ENCODE measurements at places on chromosomes 2 and 18.

GRCh38 chr2:182240862-182241371 lies 185.9 kb downstream of the PDE1A start:
- DNase-seq = peak; percentile 48

GRCh38 chr18:76592981-76593381 lies 97.9 kb upstream of the ZNF516 start:
- DNase-seq = no peak

- peak; percentile 26 for DNase-seq
These were observed 17.3 kb downstream of the HK2 start for GRCh38 chr2:74851191-74851566.

DNA sequence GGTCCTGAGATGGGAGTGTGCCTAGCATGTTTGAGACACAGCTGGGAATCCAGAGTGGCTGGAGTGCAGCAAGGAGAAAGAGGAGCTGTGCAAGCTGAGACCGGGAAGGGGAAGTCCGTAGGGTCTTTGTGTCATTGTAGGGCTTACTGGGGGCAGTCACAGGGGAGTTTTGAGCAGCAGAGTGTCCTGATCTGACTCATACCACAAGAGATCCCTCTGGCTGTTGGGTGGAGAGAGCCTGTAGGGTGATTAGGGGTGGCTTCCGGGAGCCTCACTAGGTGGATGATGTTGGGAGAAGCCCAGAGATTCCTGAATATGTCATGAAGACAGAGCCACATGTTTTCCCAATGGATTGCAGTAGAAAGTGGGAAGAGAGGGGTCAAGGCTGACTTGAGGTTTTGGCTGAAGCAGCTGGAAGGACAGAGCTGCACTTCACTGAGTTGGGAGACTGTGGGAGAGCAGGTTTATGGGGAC lies 30.9 kb downstream of the FHOD3 start:
- DNase-seq = no peak

DNA sequence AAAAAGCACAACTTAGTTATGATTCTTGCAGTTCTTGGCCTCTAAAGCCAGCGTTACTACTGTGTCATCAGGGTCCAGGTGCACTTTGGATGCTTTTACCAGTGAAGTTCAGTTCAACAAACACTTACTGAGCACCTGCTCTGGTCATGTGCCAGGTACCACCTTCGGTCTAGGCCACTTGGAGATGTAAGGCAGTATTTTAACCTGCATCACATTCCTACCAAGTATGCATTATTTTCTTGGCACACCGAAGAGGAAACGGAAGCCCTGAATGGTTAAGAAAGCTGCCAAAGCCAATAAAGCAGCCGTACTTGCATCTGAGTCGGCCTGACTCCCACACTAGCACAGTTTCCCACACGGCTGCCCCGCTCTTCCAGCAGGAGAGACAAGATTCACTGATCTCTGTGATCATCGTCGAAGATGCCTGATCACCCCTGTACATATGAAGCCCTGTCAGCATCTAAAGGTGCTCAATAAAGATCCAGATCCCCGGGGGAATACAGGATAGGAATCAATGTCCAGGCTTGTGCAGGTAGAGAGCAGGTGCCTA lies 427.1 kb downstream of the EIPR1 start:
- DNase-seq = peak; percentile 50

All from mucosa of gallbladder (tissue), 1 donor.